ENCODE measurements at places on chromosomes 13 and 19.

DNA sequence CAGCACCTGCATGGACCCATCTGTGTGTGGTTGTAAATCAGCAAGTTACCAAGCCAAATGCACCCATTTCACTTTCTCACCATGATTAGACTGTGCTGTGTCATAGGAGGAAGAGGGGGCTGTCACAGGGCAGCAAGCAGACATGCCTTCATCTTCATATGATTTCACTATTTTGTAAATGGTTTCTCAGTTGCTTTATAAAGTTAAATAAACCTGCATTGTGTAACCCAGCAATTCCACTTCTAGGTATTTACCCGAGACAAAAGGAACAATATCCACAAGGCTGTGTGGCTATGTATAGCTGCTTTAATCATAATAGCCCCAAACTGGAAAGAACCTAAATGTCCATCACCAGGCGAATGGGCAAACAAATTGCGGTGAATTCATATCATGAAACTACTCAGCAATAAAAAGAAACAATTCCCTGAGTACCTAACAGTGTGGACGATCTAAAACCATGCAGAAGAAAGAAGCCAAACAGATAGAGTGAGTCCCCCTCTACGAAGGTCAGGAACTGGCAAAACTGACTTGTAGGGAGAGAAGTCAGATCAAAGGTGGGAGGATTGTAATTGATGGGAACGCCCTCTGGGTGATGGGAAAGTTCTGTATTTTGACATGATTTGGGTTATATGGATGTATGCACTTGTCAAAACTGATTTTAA is 185.4 kb downstream of the COL4A1 start:
- DNase-seq, result no peak

GRCh38 chr19:2223959-2224358 is 12.2 kb downstream of the PLEKHJ1 start:
- no peak for DNase-seq

GRCh38 chr13:31891472-31891871 is 140.1 kb upstream of the FRY start:
- no peak for DNase-seq

GRCh38 chr19:27805848-27806247 is 1407.1 kb downstream of the UQCRFS1 start:
- no peak for DNase-seq

DNA sequence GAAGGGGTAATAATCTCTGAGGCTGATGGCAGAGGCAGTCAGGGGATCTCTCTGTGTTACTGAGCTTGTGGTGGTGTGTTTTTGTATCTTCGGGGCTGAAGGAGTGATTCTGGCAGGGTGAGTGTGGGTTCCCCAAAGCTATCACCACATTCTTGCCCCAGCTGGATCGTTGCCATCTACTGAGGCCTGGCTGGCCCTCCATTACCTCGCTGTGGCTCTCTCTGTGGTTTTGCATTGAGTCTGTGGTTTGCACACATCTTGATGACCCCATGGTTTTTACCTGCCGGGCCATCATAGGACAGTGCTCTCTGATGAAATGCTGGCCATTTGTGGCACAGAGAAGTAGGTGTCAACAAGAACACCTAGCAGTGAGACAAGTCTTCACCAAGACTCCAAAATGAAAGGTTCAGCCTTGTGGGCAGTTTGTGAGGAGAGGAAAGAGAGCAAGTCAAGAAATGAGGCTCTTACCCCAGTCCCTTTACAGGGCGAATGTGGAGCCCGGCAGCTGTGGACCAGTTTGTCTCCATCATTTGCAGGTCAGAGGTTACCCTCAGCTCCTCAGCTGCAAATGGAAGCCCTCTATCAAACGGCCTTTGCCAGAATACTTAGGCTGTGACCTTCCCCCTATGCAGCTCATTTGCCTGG is 69.0 kb upstream of the NPAS1 start:
- DNase-seq, result no peak

GRCh38 chr19:14683439-14683838 is 6.4 kb upstream of the ZNF333 start:
- no peak for DNase-seq

- DNase-seq, result no peak
These were observed 19.8 kb upstream of the TCF3 start for GRCh38 chr19:1672038-1672768.

DNA sequence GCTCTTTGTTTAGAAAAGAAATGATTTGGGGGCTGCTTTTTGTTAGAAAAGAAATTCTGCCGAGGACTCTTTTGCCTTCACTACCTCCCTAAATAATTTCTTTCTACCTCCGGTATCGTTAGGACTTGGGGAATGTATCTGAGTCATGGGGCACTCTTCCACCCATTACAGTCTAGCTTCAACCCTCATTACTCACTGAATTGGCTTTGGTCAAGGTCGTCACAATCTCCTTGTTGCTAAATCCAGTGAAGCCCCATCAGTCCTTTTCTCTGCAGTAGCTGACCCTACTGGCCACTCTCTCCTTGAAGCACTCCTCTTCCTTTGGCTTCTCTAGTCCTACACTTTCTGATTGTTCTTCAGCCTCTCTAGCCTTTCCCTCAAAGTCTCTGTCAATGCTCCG is 34.0 kb downstream of the WDR87 start:
- no peak for DNase-seq

- no peak for DNase-seq
These were observed 17.1 kb downstream of the CLN5 start for GRCh38 chr13:77009011-77009410.

DNA sequence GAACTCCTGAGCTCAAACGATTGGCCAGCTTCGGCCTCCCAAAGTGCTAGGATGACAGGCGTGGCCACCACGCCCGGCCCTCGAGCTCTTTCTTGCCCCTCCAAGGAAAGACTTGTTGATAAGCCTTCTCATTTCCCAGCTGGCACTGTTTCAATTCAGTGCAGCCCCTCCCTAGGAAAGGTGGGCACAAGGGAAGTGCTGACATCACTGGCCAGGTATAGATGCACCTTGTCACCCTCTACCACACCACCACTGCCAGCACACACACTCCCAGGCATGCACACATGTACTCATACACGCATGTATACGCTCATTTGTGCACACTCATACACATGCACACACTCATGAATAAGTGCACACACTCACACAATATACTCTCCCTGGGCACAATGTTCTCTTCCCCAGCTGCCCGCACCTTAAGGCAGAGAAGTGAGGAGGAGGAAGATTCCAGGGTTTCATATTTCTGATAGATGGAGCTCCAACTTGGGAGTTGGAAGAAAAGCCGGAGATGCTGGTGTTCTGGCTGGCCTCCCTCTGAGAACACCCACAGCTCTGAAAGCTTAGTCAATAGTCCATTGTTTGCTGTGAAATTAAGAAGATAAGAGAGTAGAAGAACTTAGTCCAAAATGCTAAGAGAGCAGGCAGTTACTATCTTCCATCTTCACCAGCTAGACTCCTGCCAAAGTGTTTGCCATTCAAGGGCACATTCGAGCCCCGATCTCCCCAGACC is 196.7 kb downstream of the FOXO1 start:
- no peak for DNase-seq

DNA sequence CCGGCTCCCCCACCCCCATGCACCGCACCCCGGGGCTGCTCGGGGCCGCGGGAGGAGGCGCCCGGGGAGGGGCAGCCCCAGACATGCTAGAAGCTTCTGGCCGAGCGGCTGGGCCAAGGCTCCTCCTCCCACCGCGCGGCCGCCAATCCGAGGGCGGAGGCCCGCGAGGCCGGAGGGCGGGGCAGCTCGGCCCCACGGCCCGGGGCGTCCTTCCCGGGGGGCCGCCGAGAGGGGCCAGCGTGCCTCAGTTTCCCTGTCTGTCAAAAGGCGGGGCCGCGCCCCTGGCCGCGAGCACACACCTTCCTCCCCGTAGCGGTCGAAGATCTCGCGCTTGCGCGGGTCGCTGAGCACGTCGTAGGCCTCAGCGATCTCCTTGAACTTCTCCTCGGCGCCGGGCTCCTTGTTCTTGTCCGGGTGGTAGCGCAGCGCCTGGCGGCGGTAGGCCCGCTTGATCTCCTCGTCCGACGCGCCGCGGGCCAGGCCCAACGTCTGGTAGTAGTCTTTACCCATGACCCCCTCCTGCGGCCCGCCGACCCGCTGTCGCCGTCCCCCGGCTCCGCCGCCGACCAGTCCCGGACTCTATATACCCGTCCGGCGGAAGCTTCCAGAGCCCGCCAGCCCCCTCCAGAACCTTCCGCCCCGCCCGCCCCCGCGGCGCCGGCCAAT is at the start of gene DNAJB1:
DNAJB1 (minus strand) TSS at position 558 of the 666 bp plus-strand sequence; CDS start at position 510, 48 bp downstream.
- DNase-seq, result peak; percentile 61

- no peak for DNase-seq
These were observed 37.6 kb downstream of the ARHGEF18 start for GRCh38 chr19:7386308-7386707.

GRCh38 chr13:92549276-92549675 is 677.3 kb upstream of the GPC6 start:
- no peak for DNase-seq

DNA sequence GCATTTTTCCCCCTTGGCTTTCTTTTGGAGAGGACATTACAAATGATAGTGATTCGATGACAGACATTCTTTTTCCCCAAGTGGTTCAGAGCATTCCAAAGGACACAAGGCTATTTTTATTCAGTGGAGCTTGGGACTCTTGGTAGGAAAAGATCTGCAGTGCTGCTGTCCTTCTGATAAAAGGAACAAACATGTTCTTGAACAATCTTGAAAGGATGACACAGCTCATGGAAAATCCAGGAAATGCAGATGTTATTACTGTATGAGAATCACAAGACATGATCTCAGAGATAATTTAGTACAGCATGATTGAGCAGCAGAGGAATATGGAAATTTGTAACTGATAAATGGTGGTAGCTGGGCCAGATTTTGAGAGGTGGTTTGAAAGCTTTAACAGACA is 96.2 kb upstream of the RFC3 start:
- DNase-seq, result no peak

- no peak for DNase-seq
These were observed 177.3 kb upstream of the KL start for GRCh38 chr13:32838945-32839344.

- no peak for DNase-seq
These were observed 12.8 kb upstream of the ADGRL1 start for GRCh38 chr19:14218620-14219330.

DNA sequence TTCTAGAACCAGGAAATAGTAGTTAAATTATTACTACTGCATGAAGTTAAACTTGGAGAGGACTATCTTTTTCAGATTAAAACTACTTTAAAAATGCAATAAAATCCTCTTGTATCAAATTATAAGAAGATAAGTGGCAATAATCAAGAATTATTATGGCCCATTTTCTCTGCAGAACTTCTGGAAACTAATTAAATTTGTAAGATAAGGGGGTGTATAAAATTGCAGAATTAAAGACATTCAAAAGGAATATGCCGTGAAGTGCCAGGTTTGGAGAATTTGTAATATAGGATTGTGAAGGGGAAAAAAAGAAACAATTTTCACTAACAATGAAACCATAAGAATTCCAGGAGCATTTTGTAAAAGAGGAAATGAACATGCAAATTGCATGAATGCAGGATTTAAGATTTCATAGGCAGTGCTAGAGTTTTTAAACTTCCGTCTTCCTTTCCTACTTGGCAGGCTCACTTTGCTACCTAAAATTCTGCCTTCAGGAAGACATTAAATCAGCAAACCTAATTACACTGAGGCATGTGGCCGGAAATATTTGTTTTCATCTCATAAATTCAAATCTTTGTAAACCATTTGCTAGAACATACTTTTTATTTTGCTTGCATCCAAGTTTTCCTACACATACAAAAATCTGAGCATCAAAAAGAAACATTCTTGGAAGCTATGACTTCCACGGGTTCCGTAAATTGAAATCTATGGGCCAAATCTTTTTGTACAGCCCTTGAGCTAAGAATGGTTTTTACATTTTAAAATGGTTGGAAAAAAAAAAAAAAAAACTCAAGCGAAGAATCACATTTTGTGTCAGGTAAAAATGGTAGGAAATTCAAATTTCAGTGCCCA is 166.9 kb downstream of the DCLK1 start:
- no peak for DNase-seq

- DNase-seq, result no peak
These were observed 4.6 kb upstream of the SCEL start for GRCh38 chr13:77530875-77531274.

DNA sequence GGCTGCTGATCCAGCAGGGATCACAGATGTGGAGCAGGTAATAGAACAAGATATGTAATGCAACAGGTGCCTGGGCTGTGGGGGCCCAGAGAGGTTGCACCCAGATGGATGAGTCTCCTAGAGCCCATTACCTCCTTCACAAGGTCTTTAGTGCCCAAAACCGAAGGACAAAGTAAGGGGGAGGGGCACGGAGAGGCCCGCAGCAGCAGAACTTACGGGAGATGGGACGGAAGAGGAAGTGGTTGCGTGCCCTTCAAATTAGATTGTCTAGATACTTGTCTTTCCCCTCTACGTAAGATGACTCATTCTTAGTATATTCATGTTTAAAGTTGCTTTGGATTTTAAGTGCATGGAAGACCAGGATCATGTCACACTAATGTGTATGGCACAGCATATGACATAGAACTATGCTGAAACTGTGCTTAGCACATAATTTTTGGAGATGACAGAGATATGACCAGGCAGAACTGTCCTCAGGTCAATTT is 5.7 kb upstream of the MRPS31 start:
- peak; percentile 61 for DNase-seq

GRCh38 chr19:38880882-38881609 is 3.0 kb upstream of the RINL start:
- no peak for DNase-seq

GRCh38 chr13:28424541-28424940 is 70.4 kb downstream of the FLT1 start:
- DNase-seq, result no peak

GRCh38 chr19:1864480-1865171 is 1.2 kb upstream of the KLF16 start:
- peak; percentile 49 for DNase-seq

GRCh38 chr19:14471436-14472187 is 3.5 kb downstream of the PTGER1 start:
- no peak for DNase-seq

GRCh38 chr13:71460211-71460610 is 406.8 kb downstream of the DACH1 start:
- DNase-seq, result no peak

DNA sequence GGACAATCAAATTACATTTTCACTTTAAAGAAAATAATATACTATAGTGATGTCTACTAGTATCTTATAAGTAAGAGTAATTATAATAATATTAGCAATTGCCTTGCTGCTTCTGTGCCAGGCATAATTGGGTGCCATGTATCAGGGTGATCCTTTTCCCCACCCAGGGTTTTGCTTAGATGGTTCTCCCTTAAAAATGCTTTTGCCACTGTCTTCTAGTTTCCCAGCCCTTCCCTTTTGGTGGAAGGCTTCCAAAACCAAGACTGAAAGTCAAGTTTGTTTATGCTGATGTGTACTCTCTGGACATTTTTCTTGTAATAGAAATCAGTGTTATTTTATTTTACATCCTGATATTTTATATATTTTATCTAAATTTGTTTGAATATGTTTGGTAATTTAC is 77.8 kb downstream of the ITGBL1 start:
- no peak for DNase-seq

DNA sequence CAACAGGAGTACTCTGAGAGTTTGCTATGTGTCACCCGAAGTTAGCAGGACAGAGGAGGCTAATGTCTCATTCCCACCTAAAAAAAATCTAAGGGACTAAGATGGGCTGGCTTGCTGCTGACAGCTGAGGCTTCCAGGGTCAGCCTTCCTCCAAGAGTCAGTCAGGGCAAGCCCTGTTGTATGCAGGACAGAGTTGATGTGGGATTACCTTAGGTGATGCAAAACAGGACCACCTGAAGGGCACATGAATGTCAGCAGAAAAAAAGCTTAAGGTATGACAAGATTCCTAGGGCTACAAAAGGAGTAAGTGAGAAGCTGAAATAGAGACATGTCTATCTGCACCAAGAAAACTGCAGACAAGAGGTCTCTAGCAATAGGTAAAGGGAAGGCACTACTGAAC is 151.5 kb downstream of the NHLRC3 start:
- DNase-seq, result no peak

All from stimulated activated naive CD4-positive, alpha-beta T cell (primary cell).